ENCODE measurements at places on chromosomes 11 and 22.

GRCh38 chr11:93541884-93542810 is 1.0 kb downstream of the SMCO4 start:
- DNase-seq: peak; percentile 29

DNA sequence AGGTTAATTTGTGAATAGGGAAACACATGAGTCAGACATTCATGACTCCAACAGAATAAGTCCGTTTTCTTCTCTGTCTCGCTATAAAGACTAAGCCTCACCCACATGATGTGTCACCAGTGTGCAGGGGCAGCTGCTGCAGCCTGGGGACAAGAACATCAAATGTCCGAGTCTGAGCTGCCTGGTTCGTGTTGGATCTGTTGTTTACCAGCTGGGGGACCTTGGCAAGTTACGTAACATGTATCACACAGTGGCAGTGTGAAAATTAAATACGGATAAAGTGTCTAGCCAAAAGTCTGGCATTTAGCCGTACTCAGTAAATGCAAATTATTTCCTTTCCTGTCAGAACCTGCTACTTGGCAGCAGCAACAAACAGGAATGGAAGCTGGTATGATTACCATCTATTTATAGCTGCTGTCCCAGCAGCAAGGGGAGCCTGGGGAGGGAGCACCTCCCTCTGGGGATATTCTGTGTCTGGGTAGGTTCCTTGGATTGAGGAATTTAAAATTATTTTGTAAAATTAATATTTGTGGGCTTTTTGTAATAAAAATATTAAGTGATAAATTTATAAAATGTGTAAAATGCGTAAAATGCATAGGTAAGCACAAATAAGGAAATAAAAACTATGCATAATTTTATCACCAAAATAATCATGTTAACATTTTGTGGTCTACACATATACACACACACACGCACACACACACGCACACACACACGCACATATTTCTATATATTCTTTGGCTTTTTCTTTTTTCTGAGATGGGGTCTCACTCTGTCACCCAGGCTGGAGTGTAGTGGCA is 1.3 kb upstream of the CLDN25 start:
- peak; percentile 23 for DNase-seq

DNA sequence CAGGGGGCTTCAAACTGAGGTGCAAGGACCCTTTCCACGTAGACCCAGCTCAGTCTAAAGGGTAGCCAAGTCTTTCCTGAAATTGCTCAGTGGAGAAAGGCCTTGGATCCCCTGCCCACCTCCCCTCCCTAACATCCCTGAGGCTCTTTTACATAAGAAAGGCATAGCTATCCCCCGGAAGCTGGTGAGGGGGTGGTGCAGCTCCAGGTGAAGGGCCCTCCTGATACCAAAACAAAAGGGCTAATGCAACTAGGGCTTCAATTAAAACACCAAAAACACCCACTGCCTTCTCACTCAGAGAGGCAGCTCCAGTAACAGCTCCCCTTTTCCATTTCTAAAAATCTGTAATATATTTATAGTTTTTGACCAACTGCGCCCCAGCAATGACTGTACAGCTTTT is 5.8 kb downstream of the SHANK2 start:
- no peak for DNase-seq

DNA sequence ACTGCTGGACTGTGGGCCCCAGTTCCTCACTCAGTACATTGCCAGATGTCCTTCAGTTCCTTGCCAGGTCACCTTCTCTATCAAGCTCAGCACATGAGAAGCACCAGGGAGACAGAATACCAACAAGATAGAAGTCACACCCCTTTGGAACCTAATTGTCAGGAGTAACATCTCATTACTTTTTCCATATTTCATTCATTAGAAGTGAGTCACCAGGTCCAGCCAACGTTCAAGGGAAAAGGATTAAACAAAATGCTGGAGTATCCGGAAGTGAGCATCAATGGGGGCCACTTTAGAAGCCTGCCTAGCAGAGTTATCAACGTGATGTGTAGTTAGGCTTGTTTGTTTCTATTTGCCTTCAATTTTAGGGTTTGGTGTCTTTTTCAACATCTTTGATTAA is 569.3 kb downstream of the MIAT start:
- no peak for DNase-seq

DNA sequence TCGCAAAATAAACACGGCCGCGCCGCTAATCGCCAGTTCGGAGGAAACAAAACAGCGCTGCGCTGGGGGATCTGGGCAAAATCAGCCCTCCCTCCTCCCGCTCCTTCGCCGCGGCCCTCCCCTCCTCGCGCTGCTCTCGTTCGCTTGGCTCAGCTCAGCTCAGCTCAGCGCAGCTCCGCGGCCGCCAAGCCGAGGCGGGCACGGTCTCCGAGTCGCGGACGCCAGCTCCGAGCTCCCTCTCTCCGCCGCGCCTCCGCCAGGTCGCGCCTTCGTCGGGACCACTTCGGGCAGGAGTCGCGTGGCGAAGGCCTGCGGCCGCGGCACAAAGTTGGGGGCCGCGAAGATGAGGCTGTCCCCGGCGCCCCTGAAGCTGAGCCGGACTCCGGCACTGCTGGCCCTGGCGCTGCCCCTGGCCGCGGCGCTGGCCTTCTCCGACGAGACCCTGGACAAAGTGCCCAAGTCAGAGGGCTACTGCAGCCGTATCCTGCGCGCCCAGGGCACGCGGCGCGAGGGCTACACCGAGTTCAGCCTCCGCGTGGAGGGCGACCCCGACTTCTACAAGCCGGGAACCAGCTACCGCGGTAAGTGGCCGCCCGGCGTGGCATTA is at the start of gene SPON1:
Gene SPON1, plus strand, starts transcription at position 162 of the 607 bp plus-strand sequence. Its CDS starts 182 bp downstream, at position 344.
- DNase-seq: no peak
